ENCODE measurements at places on chromosomes 4 and X. TPM values are rescaled to one million over a fixed set of nuclear protein-coding genes. Genes with fewer than 3 reads are reported as not detected.

The GCNA gene
- total RNA-seq = 0.17 TPM

The SPANXN3 gene
- total RNA-seq = not detected

The FHIP1A gene
- total RNA-seq = 0.59 TPM

The PDE5A gene
- total RNA-seq = 77.8 TPM

The F8A2 gene
- total RNA-seq = not detected

The GPC4 gene
- 0.34 TPM for total RNA-seq

The HSFX3 gene
- total RNA-seq = not detected

The MAGEA8 gene
- not detected for total RNA-seq

The TCEAL2 gene
- not detected for total RNA-seq

The GAB1 gene
- total RNA-seq = 4.6 TPM

The GC gene
- not detected for total RNA-seq

The FAT1 gene
- 58.8 TPM for total RNA-seq

The KLKB1 gene
- not detected for total RNA-seq

The SRP72 gene
- total RNA-seq = 71.2 TPM

The IL2 gene
- not detected for total RNA-seq

The EIF2S3 gene
- total RNA-seq = 131 TPM

The TBC1D14 gene
- 31.4 TPM for total RNA-seq

The SOD3 gene
- total RNA-seq = 4.5 TPM

The SEC24D gene
- total RNA-seq = 85.6 TPM

The TTC29 gene
- not detected for total RNA-seq

The UGT2B11 gene
- total RNA-seq = not detected

The XK gene
- total RNA-seq = 0.15 TPM

The RHOXF1 gene
- total RNA-seq = not detected

The MND1 gene
- total RNA-seq = 15.0 TPM

Data from bronchus fibroblast of lung (primary cell).